ENCODE measurements at places on chromosomes 7 and 10. TPM values are rescaled to one million over a fixed set of nuclear protein-coding genes. Genes with fewer than 3 reads are reported as not detected.

- no peak overlapping the region for H3K4me3 ChIP-seq
- no peaks in the 10 kb centered on the region for H3K36me3 ChIP-seq
- no peaks in the 10 kb centered on the region for H3K4me1 ChIP-seq
Observed at GRCh38 chr10:20427821-20428220, 469.3 kb downstream of the NEBL start.

- no peaks in the 10 kb centered on the region for H3K27me3 ChIP-seq
- peaks cover 39% of the 10 kb centered on the region for H3K36me3 ChIP-seq
- H3K4me1 ChIP-seq: no peaks in the 10 kb centered on the region
- H3K4me3 ChIP-seq: no peak overlapping the region
- no peak for DNase-seq
Observed at GRCh38 chr10:46002916-46003693, 27.3 kb downstream of the NCOA4 start.

- H3K4me1 ChIP-seq: no peaks in the 10 kb centered on the region
- H3K4me3 ChIP-seq: no peak overlapping the region
- no peaks in the 10 kb centered on the region for H3K36me3 ChIP-seq
- no peak overlapping the region for H3K27ac ChIP-seq
- H3K27me3 ChIP-seq: no peaks in the 10 kb centered on the region
Observed at GRCh38 chr10:105742184-105742583, 1101.1 kb downstream of the SORCS3 start.

DNA sequence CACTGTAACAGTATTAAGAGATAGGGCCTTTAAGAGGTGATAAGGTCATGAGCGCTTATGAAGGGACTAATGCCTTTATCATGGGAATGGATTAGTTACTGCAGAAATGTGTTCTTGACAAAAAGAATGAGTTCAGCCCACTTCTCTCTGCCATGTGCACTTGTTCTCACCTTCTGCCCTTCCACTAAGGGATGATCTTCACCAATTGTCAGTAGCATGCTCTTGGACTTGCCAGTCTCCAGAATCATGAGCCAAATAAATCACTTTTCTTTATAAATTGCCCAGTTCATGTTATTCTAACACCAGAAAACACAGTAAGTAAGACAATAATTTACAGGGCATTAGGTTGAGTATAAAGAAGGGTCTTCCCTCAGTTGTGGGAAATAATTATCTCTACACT, 189.1 kb downstream of the CRPPA start:
- H3K27me3 ChIP-seq: no peaks in the 10 kb centered on the region
- no peaks in the 10 kb centered on the region for H3K4me1 ChIP-seq
- DNase-seq: no peak
- no peak overlapping the region for H3K4me3 ChIP-seq

- H3K36me3 ChIP-seq: no peaks in the 10 kb centered on the region
- H3K27ac ChIP-seq: peak overlapping the region; percentile 65
- peaks cover 3% of the 10 kb centered on the region for H3K4me1 ChIP-seq
- peak overlapping the region; percentile 59 for H3K4me3 ChIP-seq
- peaks cover 3% of the 10 kb centered on the region for H3K27me3 ChIP-seq
Observed at GRCh38 chr10:27997865-27998177, 1.1 kb downstream of the ODAD2 start.

- DNase-seq: peak; percentile 39
- H3K4me1 ChIP-seq: no peaks in the 10 kb centered on the region
- H3K36me3 ChIP-seq: no peaks in the 10 kb centered on the region
Observed at GRCh38 chr10:16886031-16886430, 68.8 kb upstream of the RSU1 start.

GRCh38 chr10:17731331-17732020, 20.5 kb upstream of the TMEM236 start:
- DNase-seq: no peak
- no peaks in the 10 kb centered on the region for H3K36me3 ChIP-seq
- no peaks in the 10 kb centered on the region for H3K27me3 ChIP-seq
- H3K4me1 ChIP-seq: no peaks in the 10 kb centered on the region
- H3K27ac ChIP-seq: no peak overlapping the region

- no peak overlapping the region for H3K27ac ChIP-seq
- H3K36me3 ChIP-seq: no peaks in the 10 kb centered on the region
- DNase-seq: no peak
Observed at GRCh38 chr7:11168650-11169170, 195.0 kb downstream of the PHF14 start.

DNA sequence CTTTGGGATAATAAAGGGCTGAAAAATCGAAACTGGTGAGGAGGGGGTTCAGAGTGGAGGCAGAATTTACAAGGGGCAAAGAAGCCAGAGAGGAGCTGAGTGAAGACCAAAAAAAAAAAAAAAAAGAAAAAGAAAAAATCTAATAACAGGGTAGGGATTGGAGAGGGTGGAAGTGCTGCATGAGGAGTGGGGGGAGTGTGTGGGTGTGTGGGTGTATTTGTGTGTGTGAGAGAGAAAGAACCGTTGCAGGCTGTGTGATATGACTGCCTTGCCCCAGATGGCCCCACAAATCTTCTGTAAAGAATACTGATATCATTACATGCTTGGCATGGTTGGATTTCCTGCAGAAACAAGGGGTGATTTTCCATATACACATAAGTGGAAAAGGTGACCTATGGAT, 207.8 kb upstream of the IMMP2L start:
- H3K27me3 ChIP-seq: no peaks in the 10 kb centered on the region
- no peak overlapping the region for H3K4me3 ChIP-seq
- H3K36me3 ChIP-seq: peaks cover 4% of the 10 kb centered on the region
- H3K4me1 ChIP-seq: no peaks in the 10 kb centered on the region

- no peak overlapping the region for H3K27ac ChIP-seq
- no peaks in the 10 kb centered on the region for H3K27me3 ChIP-seq
- H3K4me3 ChIP-seq: no peak overlapping the region
- no peaks in the 10 kb centered on the region for H3K36me3 ChIP-seq
Observed at GRCh38 chr7:80552031-80552694, 40.3 kb upstream of the GNAT3 start.

- DNase-seq: no peak
- no peaks in the 10 kb centered on the region for H3K27me3 ChIP-seq
- no peak overlapping the region for H3K4me3 ChIP-seq
- H3K27ac ChIP-seq: no peak overlapping the region
- peaks cover 9% of the 10 kb centered on the region for H3K36me3 ChIP-seq
Observed at GRCh38 chr7:37304921-37305320, 143.7 kb downstream of the ELMO1 start.

DNA sequence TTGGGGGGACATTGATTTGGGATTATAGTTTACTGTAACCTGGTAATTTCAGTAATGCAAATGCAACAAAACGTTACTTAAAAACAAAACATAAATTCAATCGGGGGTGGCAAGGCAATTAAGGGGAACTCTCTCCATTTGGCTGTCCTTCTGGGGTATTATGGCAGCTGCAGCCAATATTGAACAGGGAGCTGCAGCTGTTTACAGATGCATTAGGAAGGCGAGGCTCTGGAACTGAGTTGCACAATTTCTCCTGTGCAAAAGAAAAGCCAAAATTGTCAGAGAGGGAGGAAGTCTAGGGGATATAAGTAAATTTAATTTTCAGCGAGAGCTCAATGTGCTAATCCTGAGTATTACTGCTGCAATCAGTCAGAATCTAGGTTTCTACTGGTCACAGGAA, 36.1 kb downstream of the NEUROD6 start:
- peaks cover 6% of the 10 kb centered on the region for H3K4me1 ChIP-seq
- DNase-seq: peak; percentile 83
- H3K36me3 ChIP-seq: no peaks in the 10 kb centered on the region
- H3K27me3 ChIP-seq: no peaks in the 10 kb centered on the region

DNA sequence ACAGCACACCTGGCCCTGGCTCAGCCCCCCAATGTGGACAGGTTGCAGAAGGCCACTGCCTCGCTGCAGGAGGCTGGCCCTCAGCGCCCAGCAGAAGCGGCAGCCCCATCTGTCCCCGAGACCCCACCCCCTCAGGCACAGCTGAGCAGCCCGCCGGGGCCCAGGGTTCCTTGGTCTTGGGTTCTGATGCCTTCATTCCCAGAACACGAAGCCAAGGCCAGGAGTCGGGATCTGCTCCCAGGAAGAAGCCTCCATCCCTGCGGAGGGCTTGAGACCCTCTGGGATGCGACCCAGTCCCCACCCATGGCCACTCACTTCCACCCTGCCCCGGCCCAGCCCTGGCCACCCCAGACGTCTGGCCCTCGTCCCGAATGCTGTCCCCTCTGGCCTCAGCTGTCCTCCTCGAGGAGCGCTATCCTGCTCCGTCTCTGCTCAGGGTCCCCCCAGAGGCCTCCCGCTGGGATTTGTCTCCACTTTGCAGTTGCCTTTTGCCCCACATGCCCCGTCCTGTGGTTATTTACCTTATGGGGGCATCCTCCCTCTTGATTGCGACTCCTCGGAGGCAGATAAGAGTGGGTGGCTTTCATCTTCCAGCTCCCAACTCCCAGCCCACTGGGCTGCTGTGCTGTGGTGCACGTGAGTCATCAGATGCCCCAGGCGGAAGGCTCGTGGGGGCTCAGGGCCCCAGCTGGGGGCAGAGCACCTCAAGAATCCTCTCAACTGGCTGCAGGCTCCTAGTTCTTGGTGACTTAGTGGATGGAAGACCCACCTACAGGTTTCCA, 97.5 kb downstream of the MKI67 start:
- H3K4me3 ChIP-seq: no peak overlapping the region
- peaks cover 23% of the 10 kb centered on the region for H3K4me1 ChIP-seq
- DNase-seq: no peak
- no peaks in the 10 kb centered on the region for H3K36me3 ChIP-seq
- no peaks in the 10 kb centered on the region for H3K27me3 ChIP-seq

DNA sequence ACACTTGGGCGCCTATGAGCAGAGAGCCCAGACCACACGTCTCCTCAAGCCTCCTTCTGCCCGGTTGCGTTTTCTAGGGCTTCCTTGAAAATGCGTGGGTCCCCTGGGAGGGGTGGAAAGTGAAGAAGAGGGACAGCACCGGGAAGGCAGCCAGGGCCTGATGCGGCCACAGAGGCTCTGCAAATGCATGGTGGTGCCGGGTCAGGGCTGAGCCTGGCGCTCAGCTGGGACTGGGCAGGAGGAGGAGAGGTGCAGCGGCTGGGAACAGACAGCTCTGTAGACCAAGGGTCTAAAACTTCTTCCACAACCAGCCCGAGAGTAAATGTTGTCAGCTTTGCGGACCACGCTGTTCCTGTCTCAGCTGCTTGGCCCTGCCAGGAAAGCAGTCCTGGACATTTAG, 1.6 kb downstream of the DPYSL4 start:
- H3K27me3 ChIP-seq: peaks cover 62% of the 10 kb centered on the region
- no peak overlapping the region for H3K4me3 ChIP-seq
- no peak overlapping the region for H3K27ac ChIP-seq
- no peak for DNase-seq
- H3K4me1 ChIP-seq: peaks cover 20% of the 10 kb centered on the region

DNA sequence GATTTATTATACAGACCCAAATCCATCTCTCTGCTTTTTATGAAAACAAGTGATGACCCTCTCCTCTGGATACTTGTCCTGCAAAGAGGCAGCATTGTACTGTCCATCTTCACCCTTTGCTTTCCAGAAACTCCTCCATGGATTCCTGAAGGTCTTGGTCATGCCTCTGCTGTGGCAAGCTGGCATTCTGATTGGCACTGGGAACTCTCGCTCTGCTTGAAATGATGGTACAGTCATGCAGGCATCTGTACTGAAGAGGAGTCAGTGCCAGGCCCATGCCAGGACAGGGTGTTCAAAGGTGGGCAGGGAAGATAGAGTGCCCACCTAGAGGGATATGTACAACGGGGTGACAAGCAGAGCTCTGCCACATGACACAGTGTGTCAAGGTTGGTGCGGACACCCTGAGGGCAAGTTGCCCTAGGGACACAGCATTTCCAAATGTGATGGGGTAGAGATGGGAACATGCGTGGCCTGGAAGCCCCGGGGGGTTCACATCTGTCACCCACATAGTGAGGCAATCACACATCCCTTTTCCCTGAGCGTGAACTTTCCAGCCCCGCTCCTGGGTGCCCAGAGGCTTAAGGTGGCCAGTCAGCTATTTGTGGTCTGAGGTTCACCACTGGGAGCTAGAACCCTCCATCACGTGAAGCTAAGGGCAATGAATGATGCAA, 235.7 kb upstream of the TCERG1L start:
- DNase-seq: no peak
- H3K27me3 ChIP-seq: peaks cover 6% of the 10 kb centered on the region
- H3K27ac ChIP-seq: no peak overlapping the region
- peaks cover 2% of the 10 kb centered on the region for H3K4me1 ChIP-seq

DNA sequence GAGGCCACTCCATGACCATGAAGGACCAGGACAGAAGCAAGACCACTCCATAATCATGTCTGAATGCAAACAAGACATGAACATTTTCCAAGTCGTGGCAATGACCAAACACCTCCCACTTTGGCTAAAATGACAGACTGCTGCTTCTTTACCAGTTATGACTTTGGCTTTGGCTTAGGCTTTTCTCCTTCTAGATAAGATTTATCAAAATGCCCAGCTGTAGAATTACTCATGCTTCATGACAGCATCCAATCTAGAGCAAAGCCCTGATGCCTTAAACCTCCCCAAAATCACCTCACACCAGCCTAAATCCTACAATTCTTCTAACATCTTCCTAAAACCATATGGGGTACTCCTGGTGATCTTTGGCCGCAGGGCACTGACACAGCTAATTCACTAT, 102.1 kb downstream of the VPS41 start:
- H3K27ac ChIP-seq: no peak overlapping the region
- H3K4me1 ChIP-seq: no peaks in the 10 kb centered on the region
- no peaks in the 10 kb centered on the region for H3K36me3 ChIP-seq
- no peak for DNase-seq

DNA sequence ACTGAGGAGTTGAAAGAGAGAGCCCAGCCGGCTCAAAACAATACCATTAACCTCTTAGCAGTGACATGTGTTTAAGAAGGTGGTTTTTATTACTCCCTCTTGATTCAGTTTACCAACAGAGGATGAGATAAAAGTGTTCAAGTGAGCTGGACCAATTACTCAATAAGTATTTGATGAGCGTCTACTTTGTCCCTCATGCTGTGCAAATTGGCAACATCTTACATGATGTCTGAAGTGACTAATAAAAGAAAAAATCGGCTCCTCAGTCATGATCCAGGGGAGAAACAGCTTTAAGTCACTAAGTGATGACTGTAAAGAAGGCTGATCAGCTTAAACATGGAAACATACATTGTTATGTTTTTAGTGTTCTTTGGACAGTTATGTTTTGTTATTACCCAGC, 7.8 kb downstream of the WNT16 start:
- no peak for DNase-seq
- H3K36me3 ChIP-seq: no peaks in the 10 kb centered on the region
- peaks cover 2% of the 10 kb centered on the region for H3K27me3 ChIP-seq
- H3K4me3 ChIP-seq: no peak overlapping the region
- H3K27ac ChIP-seq: no peak overlapping the region

GRCh38 chr10:116984202-116984990, 20.6 kb downstream of the SHTN1 start:
- H3K36me3 ChIP-seq: no peaks in the 10 kb centered on the region
- no peaks in the 10 kb centered on the region for H3K4me1 ChIP-seq
- H3K27ac ChIP-seq: no peak overlapping the region
- H3K4me3 ChIP-seq: no peak overlapping the region

The RABGEF1 gene
- 15.9 TPM for total RNA-seq

The MCM10 gene
- total RNA-seq: 5.1 TPM

The ITGA8 gene
- total RNA-seq: 8.4 TPM

The TFEC gene
- 1.2 TPM for total RNA-seq

The GNGT1 gene
- total RNA-seq: not detected

The PKD2L1 gene
- 0.04 TPM for total RNA-seq

The FGFR2 gene
- total RNA-seq: 2.1 TPM
